SK-MEL-5 (cell line): ENCODE measurements at places on chromosomes 5 and 9. TPM values are rescaled to one million over a fixed set of nuclear protein-coding genes. Genes with fewer than 3 reads are reported as not detected.

Gene SCGB3A2
- total RNA-seq, result not detected in 2 replicates

- no peak for DNase-seq
These were observed 35.1 kb downstream of the SPTAN1 start for GRCh38 chr9:128587453-128587852.

Gene NTRK2
- 0.48 and 1.0 TPM in 2 replicates for total RNA-seq

DNA sequence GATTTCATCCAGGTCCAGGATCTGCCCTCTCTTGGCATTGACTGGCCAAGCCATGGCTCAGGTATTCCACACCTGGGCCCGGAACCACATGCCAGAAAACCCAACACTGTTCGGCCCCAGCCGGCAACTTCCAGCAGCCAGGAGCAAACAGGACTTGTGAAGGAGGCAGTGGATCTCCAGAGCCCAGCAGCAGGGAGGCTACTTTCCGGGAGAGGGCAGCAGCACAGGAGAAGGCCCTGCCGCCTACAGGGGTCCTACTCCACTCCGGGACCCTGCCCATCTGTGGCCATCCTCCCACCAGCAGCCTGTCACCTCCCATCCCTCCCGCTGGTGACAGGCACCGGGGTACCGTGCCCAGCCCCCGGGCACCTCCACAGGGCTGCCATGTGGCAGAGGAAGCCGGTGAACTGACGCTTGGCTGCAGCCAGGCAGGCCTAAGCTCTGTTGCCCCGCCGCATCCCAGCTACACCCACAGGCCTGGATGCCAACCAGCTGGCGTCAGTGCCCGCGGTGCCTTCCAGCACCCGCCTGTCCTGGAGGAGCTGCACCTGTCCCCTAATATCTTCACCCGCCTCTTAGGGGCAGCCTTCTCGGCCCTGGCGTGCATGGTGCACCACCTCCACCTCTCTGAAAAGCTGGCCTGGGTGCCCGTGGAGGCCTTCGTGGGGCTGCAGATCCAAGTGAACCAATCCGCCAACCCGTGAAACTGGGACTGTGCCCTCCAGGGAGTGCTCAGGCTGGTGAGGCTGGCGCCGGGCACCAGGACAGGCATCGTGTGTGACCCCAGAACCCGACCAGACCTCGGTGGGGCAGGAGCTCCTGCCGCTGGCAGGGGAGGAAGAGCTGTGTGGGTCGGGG is 18.9 kb upstream of the SLC30A5 start:
- no peak for DNase-seq
